ENCODE measurements at places on chromosomes 13 and 19.

GRCh38 chr19:16880884-16881554, 7.8 kb upstream of the F2RL3 start:
- no peak for DNase-seq
- H3K36me3 ChIP-seq: no peaks in the 10 kb centered on the region

- H3K27me3 ChIP-seq: peaks cover 24% of the 10 kb centered on the region
- peak overlapping the region; percentile 74 for H3K27ac ChIP-seq
- no peaks in the 10 kb centered on the region for H3K36me3 ChIP-seq
Observed at GRCh38 chr19:53879140-53880081, 2.6 kb upstream of the PRKCG start.

DNA sequence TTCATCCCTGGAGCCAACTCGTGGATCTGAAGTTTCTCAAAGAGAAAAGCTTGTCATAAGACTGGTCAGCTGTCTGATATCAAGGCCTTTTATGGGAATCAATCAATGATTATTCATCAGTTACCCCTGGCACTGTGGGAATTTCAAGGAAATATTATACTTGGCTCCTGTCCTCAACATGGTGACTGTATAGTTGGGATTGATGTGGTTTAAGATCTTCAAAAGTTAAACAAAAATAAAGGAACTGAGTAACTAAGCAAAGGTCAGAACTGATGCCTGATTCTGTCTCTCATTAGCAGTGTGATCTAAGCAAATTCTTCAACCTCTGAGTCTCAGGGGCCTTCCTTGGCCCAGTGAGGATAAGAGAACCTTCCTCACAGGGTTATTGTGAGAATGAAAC, 22.2 kb upstream of the SERPINE3 start:
- H3K4me3 ChIP-seq: no peak overlapping the region
- no peaks in the 10 kb centered on the region for H3K27me3 ChIP-seq
- no peaks in the 10 kb centered on the region for H3K36me3 ChIP-seq
- no peak overlapping the region for H3K27ac ChIP-seq

GRCh38 chr13:30866677-30867076, 39.4 kb upstream of the MEDAG start:
- peaks cover 53% of the 10 kb centered on the region for H3K4me1 ChIP-seq
- no peak overlapping the region for H3K4me3 ChIP-seq
- DNase-seq: no peak
- no peaks in the 10 kb centered on the region for H3K27me3 ChIP-seq

- no peak overlapping the region for H3K4me3 ChIP-seq
- DNase-seq: no peak
- H3K36me3 ChIP-seq: no peaks in the 10 kb centered on the region
- no peaks in the 10 kb centered on the region for H3K4me1 ChIP-seq
Observed at GRCh38 chr13:45861322-45861721, 9.8 kb upstream of the SIAH3 start.

- DNase-seq: no peak
- no peak overlapping the region for H3K27ac ChIP-seq
- H3K4me1 ChIP-seq: peaks cover 15% of the 10 kb centered on the region
- no peak overlapping the region for H3K4me3 ChIP-seq
- no peaks in the 10 kb centered on the region for H3K36me3 ChIP-seq
Observed at GRCh38 chr13:32430018-32430747, 2.3 kb upstream of the N4BP2L1 start.

- DNase-seq: peak; percentile 40
- H3K4me1 ChIP-seq: peaks cover 23% of the 10 kb centered on the region
- H3K4me3 ChIP-seq: no peak overlapping the region
- no peaks in the 10 kb centered on the region for H3K27me3 ChIP-seq
Observed at GRCh38 chr13:31588893-31589292, 150.4 kb upstream of the RXFP2 start.

- peak; percentile 25 for DNase-seq
- H3K27ac ChIP-seq: peak overlapping the region; percentile 84
Observed at GRCh38 chr19:58305932-58306323, 751 bp downstream of the ERVK3-1 start.

GRCh38 chr19:39003188-39003587, 27.6 kb upstream of the FBXO17 start:
- no peak overlapping the region for H3K27ac ChIP-seq
- no peaks in the 10 kb centered on the region for H3K36me3 ChIP-seq
- H3K4me1 ChIP-seq: no peaks in the 10 kb centered on the region

- no peaks in the 10 kb centered on the region for H3K4me1 ChIP-seq
- no peak overlapping the region for H3K27ac ChIP-seq
- no peaks in the 10 kb centered on the region for H3K27me3 ChIP-seq
- no peak for DNase-seq
- H3K36me3 ChIP-seq: no peaks in the 10 kb centered on the region
Observed at GRCh38 chr19:48244281-48244680, 11.4 kb downstream of the CARD8 start.

DNA sequence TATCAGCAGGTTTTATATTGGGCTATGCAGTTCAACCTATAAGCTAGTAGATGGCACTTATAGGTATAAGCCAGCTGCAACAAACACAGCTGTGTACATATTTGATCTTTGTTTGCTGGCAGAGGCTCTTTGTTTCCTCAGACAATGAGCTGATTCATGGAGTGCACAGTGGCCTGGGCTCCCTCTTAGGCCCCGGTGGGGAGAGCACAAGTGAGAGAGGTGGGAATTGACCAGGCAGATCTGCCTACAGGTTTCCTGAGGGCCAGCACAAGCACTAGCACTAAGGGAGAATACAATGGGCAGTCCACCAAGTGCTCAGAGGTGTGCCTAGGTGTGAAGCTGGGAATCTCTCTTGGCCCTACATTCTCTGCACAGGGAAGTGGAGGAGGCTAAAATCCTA, 1390.7 kb downstream of the SLITRK5 start:
- no peak overlapping the region for H3K4me3 ChIP-seq
- no peaks in the 10 kb centered on the region for H3K4me1 ChIP-seq
- no peak overlapping the region for H3K27ac ChIP-seq

Data from hepatocyte (in vitro differentiated cells).